ENCODE measurements at places on chromosomes 4 and X.

- no peak for DNase-seq
Observed at GRCh38 chrX:30215357-30215843, at the start of gene MAGEB2. TSS of gene MAGEB2 (plus strand) at chrX:30215563. CDS start at chrX:30218581, 3,018 bp downstream.

- no peak for DNase-seq
Observed at GRCh38 chr4:154779362-154779947, 1.6 kb upstream of the RBM46 start.

DNA sequence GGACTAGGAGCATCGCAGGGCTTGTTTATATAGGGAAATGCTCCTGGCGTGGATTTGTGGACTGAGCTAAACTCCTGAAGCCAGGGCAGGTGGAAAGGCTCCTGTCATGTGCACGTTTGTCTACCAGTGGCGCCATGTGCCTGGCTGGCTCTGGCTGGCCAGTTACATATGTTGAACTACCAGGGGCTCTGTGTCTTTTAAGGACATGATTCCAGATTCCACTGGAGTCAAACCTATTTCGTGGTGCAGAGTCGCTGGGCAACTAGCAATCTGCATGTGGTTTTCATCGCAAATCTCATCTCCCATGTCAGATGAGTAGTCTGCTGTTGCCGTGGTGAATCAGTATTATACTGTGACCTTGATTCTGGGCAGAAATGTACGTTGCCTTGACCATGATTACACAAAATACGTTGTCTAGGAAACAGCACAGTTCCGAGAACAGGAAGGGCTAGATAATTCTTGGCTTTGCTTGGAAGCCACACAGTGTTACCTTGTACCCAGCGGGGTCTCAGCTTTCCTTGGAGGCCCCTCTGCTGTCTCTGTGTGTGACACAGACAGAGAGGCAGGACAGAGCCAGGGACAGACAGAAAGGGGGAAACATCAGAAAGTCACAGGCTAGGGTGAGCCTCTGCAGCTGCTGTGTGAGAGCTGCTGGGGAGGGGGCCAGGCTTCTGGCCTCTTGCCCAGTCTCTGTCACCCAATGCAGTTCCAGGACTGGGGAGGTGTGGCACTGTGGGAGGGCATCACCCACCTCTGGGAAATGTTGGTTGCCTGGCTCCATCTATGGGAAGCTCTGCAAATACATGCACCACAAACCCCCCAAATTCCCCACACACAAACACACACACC, 19.2 kb downstream of the PNMA6E start:
- DNase-seq, result peak; percentile 86

DNA sequence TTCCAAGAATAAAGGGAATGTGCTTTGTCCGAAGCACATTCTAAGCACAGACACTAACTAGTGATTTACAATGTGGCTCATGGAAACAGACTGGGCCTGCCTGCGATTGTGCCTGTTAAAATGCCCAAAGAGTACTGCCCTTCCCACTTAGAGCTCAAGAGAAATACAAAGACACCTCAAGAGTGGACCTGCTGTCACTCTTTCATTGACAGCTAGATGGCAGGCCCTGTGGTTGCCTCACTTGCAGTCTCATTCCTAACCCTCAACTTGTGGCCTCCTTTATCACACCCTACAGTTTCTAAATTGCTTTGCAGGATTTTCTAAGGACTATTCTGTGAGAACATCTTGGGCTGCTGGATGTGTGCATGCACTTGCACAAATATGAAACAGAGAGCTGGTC, 331.0 kb upstream of the EMCN start:
- DNase-seq, result no peak

DNA sequence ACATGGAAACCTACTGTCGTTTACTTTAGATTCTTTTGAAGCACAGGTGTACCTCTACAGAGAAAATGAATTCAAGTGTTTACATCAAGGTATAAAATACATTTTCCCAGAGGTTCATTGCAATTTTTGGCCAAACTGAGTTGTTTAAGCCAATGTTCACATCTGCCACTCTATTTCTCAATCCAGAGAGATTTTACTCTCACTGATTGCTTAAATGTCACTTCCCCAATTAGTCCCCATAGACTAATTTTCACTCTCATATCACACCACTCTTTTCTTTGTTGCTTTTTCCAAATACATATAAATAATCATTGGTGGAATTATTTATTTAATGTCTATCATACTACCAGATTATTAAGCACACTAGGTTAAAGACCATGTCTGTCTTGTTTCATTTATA, 271.8 kb downstream of the PPP3CA start:
- DNase-seq, result no peak

DNA sequence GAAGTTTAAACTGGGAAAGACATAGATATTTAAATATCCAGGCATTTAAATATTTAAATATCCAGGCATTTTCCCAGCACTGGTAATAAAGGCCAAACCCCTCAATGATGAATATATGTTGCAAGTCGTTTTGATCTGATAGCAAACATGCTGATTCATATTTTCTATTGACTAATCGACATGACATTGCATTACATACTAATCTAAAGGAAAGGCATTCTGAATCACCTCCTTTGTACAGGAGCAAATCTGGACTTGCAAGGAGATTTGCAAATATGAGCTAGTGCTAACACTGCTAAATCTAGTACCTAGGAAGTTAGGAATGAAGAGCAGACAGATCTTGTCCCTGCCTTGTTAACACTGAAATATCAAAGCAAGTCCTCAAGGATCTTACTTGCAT, 207.3 kb downstream of the SLC7A11 start:
- DNase-seq, result no peak

- DNase-seq, result no peak
Observed at GRCh38 chr4:163707873-163708272, 213.4 kb downstream of the TMA16 start.

- no peak for DNase-seq
Observed at GRCh38 chr4:144955104-144955503, 142.9 kb downstream of the ANAPC10 start.

DNA sequence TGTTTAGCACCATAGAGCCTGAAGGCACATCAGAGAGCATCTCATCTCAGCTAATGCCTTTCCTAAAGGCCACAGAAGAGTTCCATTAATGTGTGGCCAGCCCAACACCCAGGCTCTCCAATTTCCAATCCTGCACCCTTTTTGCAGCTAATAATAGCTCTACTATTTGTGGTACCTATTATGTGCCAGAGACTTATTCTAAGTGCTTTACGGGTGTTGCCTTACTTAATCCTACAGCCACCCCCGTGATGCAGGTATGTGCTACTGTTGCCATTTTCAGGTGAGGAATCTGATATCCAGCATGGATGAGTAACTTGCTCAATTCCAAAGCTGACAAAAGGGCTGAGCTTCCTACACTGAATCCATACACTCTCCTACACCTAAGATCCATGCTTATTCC, 217.6 kb upstream of the GALNT7 start:
- no peak for DNase-seq

- no peak for DNase-seq
Observed at GRCh38 chrX:11460347-11460746, 167.1 kb downstream of the AMELX start.

- DNase-seq, result no peak
Observed at GRCh38 chrX:17732138-17732783, 5.0 kb upstream of the SCML1 start.

GRCh38 chrX:84153538-84153937, 34.5 kb downstream of the RPS6KA6 start:
- DNase-seq, result no peak

DNA sequence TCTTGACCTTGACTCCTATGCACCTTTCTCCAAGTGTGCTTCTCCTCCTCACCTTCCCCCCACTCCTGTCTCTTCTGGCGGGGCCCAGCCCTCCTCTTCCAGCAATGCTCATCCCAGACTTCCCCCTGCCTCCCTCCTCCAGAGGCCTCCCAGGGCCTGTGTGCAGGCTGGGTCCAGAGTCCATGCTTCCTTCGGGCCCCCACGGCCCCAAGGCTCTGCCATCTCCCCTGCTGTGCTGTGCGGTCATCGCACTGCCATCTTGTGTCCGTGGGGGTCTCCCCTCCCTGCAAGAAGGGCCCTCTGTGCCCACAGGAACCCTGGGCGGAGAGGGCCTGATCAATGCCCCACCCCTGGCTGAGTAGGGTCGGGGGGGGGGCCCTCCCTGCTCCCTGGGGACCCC, 27.3 kb downstream of the ATP2B3 start:
- no peak for DNase-seq

DNA sequence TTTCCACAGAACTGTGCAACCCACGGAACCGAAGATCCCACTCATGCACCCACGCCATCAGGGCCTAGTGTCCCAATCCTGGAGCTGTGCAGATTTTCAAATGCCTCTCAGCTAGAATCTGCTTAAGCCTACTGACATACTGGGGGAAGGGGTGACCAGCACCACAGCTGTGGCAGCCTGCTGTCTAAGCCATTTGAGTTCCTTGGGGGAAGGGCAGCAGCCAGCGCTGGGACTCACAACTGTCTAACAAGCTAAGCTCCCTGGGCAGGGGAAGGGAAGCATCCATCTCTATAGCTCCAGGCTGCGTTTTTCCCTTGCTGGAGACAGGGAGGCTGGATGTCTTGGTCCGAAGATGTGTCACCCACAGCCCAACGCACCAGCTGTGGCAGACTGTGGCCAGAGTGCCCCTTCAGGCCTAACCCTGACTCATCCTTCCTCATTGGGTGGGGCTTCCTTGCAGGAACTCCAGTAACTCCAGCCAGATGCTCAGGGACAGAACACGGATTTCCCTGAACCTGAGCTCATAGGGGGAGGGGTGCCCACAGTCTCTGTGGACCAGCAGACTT, 194.8 kb downstream of the CHRDL1 start:
- no peak for DNase-seq
